SK-N-SH (cell line): ENCODE measurements at places on chromosomes 5 and 9.

- no peak overlapping the region for H3K27ac ChIP-seq
- no peaks in the 10 kb centered on the region for H3K4me1 ChIP-seq
- no peak for DNase-seq
- H3K27me3 ChIP-seq, result no peaks in the 10 kb centered on the region
These were observed 85.7 kb downstream of the GRAMD2B start for GRCh38 chr5:126508962-126509279.

DNA sequence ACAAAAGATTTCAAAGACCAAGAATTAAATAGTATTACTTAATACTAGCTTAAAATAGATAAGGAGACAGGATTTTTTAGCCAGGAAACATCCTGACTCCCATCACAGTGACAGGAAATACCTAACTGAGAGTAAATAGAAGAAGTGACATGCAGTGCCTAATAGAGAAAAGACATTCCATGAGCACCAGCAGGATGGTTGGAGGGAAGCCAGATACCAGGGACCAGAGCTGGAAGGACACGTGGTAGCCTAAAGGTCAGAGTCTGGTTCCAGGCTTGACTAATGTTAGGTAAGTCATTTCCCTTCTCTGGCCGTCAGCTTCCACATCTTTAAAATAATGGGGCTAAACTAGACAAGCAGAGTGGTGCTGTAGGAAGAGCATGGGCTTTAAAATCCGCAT, 41.6 kb downstream of the CDK5RAP2 start:
- H3K36me3 ChIP-seq, result peaks cover 61% of the 10 kb centered on the region
- H3K27me3 ChIP-seq, result no peaks in the 10 kb centered on the region
- DNase-seq, result peak; percentile 64

DNA sequence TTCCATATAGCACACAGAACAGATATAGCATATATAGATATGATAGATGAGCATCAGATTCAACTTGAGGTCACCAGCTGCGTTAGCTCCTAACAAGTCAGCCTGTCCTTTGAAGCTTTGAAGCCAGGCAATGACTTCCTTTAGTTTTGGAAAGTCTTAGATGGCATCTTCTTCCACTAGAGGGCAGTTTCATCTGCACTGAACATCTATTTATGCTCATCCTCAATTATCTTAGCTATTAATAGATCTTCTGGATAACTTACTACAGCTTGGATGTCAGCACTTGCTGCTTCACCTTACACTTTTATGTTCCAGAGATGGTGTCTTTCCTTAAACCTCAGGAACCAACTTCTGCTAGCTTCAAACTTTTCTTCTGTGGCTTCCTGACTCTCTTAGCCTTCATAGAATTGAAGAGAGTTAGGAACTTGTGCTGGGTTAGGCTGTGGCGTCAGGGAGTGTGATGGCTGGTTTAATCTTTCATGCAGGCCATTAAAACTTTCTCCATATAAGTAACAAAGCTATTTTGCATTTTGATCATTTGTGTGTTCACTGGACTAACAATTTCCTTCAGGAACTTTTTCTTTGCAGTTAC, 1401.4 kb downstream of the EFNA5 start:
- H3K27me3 ChIP-seq, result no peaks in the 10 kb centered on the region
- H3K4me1 ChIP-seq, result no peaks in the 10 kb centered on the region
- H3K36me3 ChIP-seq, result no peaks in the 10 kb centered on the region
- DNase-seq, result no peak
- no peak overlapping the region for H3K4me3 ChIP-seq

DNA sequence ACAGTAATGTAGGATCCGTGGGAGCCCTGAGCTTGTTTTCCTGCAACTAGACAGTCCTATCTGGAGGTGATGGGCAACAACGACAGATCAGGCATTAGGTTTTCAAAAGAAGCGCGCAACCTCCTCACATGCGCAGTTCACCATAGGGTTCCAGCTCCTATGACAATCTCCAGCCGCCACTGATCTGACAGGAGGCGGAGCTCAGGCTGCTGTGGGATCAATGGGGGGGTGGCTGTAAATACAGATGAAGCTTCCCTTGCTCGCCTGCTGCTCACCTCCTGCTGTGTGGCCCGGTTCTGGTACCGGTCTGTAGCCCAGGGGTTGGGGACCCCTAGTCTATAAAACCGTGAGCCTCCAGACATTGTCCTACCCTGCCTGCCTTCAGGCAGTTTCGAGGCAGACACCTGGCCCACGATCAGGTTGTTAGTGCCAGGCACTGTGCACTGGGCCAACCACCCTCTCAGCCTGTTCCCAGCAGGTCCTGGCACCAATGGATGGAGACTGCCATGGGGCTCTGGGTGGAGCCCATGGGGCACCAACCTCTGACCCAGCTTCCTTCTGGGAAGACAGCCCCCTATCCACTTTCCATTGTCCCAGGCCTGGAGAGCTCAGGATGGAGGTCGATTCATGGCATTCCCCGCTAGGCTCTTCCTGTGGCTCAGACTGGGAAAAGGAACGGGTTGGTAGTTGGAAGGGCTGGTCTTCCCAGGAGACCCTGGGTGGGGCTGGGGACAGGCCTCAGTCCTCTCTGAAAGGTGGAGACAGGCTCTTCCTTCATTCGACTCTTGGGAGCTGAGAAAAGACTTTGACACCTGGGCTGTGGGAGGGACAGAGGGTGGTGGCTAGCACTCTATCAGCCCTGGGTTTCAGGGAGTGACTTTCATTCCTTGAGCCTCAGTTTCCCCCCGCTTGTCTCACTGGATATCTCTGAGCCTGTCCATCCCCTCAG, 1.7 kb downstream of the ENDOG start:
- peak overlapping the region; percentile 12; the same call in 1 of the 2 replicates for H3K27ac ChIP-seq
- DNase-seq, result peak; percentile 88
- H3K4me1 ChIP-seq, result peaks cover 17% of the 10 kb centered on the region; the same call in 1 of the 2 replicates
- H3K36me3 ChIP-seq, result peaks cover 34% of the 10 kb centered on the region; the same call in 1 of the 2 replicates

DNA sequence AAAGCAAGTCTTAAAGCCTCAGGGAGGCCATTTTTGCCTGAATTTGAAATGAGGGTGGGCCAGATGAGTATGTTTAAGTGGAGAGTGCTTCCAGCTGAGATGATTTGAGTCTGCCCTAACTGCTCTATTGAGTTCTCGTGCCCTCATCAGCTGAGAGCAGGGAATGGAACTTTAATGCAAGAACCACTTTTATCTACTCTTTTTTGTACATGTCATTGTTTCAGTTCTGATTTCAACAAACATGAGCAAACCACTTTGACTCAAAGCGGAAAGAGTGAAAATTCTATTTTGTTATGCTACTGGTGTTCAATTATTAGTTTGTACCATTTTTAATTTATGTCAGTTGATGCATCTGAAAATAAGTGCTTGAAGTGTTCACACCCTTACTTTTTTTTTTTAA, 35.8 kb downstream of the DCAF10 start:
- H3K27ac ChIP-seq, result no peak overlapping the region
- no peaks in the 10 kb centered on the region for H3K27me3 ChIP-seq
- no peak overlapping the region for H3K4me3 ChIP-seq
- peaks cover 3% of the 10 kb centered on the region; the same call in 1 of the 2 replicates for H3K36me3 ChIP-seq

DNA sequence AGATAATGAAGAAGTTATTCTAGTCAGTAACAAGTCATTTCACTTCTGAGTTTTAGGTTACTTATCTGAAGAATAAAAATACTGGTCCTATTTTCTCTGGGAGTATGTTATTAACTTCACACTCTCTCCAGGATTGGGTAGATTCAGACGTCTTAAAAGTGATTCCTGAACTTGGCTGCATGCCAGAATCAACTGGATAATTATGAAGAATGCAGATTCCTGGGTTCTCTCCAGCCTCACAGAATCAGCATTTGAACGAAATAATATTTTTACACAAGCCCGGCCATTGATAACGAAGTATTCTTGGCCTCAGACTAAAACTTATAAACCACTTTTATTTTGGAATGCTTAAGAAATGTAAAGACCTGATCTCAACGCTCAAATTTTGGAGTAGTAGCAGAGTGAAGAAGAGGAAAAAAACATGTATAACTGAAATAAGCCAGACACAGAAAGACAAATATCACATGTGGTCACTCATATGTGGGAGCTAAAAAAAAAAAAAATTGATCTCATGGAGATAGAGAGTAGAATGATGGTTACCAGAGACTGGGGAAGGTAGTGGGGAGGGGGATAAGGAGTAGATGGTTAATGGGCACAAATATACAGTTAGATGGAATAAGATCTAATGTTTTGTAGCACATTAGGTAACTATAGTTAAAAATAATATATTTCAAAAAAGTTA, 507.3 kb downstream of the ISL1 start:
- no peaks in the 10 kb centered on the region for H3K27me3 ChIP-seq
- no peaks in the 10 kb centered on the region for H3K36me3 ChIP-seq
- no peaks in the 10 kb centered on the region for H3K4me1 ChIP-seq
- no peak overlapping the region for H3K4me3 ChIP-seq

DNA sequence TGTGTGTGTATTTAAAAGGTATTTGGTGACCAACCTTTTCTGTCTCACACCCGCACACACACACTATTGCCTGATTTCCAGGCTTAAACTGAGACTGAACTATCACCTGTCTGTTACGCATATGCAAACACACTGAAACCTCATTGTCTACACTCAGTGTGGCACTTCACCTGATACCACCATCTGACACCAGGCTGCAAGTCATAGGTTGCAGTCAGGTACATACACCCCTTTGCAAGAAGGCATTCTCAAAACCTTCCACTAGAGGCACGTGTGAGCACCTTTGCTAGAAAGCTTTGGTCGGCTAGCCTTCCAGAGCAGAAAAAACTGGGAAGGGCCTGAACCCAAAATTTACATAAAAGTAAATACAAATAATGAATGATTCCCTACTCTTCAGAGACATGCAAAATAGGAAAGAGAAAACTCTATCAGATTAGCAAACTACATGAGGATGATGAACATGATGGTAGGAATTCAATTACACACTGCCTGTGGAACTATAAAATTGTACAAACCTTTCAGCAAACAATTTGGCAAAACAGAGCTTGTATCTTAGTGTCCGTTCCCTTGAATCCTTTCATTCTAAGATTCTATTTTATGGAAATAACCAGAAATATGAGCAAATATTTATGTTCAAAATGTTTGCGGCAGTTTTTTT, 5.9 kb upstream of the FOXD1 start:
- peak overlapping the region; percentile 22; the same call in 1 of the 2 replicates for H3K4me3 ChIP-seq
- no peaks in the 10 kb centered on the region for H3K36me3 ChIP-seq
- H3K27me3 ChIP-seq, result no peaks in the 10 kb centered on the region
- 0 out of 2 replicates have a peak, but pooled peaks cover 7% of the 10 kb centered on the region for H3K4me1 ChIP-seq

DNA sequence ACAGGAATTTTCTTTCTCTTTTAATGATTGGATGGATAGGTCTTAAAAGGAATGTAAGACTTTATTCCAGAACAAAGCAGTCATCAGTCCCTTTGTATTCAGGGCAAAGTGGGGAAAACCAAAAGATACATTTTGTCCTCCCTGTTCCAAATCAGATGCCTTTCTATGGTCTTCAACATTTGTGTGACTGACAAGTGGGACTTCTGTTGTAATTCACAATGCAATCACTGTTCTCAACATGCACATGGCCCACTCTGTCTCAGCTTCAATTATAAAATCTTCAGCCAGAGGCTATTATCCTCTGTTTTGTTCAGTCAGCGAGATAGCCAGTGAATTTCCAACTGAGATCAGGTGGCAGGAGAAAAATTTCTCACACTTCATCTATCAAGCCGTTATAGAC, 95.5 kb upstream of the ERBIN start:
- peak; percentile 32 for DNase-seq
- no peaks in the 10 kb centered on the region for H3K36me3 ChIP-seq
- no peak overlapping the region for H3K4me3 ChIP-seq
- peaks cover 27% of the 10 kb centered on the region for H3K4me1 ChIP-seq
- H3K27me3 ChIP-seq, result no peaks in the 10 kb centered on the region
- H3K27ac ChIP-seq, result no peak overlapping the region

DNA sequence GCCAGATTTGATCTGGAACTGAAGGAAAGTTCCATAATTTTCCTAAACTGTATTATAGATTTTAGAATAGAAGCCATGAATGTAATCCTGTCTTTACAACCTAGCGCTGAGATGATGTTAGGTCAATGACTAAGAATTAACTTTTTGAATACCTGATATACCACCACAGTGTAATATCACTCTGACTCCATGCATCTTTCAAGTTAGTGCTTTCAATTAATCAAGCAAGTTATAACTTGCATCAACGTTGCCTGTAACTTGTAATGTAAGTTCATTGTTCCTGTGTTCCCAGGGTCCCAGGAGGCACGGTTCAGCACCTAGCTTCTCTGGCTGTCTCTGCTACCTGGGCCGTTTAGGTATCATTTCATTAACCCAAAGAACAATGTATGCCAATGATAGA, 139.3 kb downstream of the CSNK1G3 start:
- H3K36me3 ChIP-seq, result no peaks in the 10 kb centered on the region
- no peaks in the 10 kb centered on the region for H3K4me1 ChIP-seq
- H3K27ac ChIP-seq, result no peak overlapping the region
- no peaks in the 10 kb centered on the region for H3K27me3 ChIP-seq

DNA sequence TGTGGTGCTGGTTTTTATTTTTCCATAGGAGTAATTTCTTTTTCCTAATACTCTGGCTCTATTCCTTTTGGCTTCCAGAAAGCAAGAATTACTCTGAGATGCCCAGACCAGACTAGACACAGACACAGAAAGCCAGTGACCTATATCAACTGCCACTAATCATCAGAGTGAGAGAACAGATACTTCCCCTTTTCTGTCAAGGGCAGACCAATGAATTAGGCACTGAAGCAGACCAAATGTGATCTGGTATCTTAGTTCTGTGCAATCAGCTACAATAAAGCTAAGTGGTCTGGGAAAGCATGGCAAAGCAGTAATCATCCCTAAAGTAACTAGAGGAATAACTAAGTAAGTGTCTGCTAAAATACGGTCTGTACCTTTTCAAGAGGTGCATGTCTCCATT, 239.1 kb downstream of the ELAVL2 start:
- DNase-seq, result peak; percentile 29
- no peak overlapping the region for H3K4me3 ChIP-seq
- H3K4me1 ChIP-seq, result no peaks in the 10 kb centered on the region
- no peaks in the 10 kb centered on the region for H3K36me3 ChIP-seq

- H3K4me1 ChIP-seq, result no peaks in the 10 kb centered on the region
- no peak for DNase-seq
- H3K27me3 ChIP-seq, result no peaks in the 10 kb centered on the region
- no peaks in the 10 kb centered on the region for H3K36me3 ChIP-seq
- H3K27ac ChIP-seq, result no peak overlapping the region
- H3K4me3 ChIP-seq, result no peak overlapping the region
These were observed 4.6 kb upstream of the SAR1B start for GRCh38 chr5:134637116-134637721.

DNA sequence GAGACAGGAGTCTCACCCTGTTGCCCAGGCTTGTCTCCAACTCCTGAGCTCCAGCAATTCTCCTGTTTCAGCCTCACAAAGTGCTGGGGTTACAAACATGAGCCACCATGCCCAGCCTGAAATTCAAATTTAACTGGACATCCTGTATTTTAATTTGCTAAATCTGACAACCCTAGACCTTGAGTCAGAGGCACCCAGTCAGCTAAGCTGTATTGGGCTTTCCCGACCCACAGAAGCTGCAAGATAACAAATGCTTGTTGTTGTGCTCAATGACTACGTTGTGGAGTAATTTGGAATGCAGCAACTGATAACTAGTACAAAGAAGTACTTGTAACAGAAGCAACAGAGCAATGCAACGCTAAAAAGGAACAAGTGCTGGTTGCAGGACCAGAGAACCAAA, 533.1 kb downstream of the NTRK2 start:
- no peak overlapping the region for H3K27ac ChIP-seq
- H3K4me3 ChIP-seq, result no peak overlapping the region
- no peaks in the 10 kb centered on the region for H3K4me1 ChIP-seq
- no peaks in the 10 kb centered on the region for H3K27me3 ChIP-seq
- no peaks in the 10 kb centered on the region for H3K36me3 ChIP-seq
